Fibroblast of the conjunctiva (primary cell): ENCODE measurements at places on chromosomes 16 and 17.

DNA sequence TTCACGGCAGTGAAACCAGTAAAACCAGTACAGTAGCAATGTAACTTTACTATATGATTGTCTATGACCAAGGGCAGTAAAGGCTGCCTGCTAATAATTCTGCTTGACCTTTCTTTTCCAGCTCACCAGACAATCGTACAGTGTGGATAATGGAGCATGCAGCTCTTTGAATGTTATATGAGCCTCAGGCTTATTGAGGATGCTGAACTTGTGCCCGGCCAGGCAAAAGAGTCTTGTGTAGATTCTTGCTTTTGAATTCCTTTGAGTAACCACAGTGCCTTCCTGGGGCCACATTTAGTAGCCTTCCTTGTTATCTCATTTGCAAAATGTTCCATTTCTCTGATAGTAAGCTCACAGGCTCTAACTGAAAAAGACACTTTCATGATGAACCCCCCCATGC, 131.8 kb downstream of the CDH11 start:
- no peak for DNase-seq

GRCh38 chr17:65975878-65976277, 216.1 kb downstream of the CEP112 start:
- DNase-seq, result no peak

GRCh38 chr17:6940186-6940649, 55.6 kb upstream of the ALOX12 start:
- no peak for DNase-seq

GRCh38 chr17:71548540-71549190, 572.2 kb upstream of the SOX9 start:
- DNase-seq, result no peak

DNA sequence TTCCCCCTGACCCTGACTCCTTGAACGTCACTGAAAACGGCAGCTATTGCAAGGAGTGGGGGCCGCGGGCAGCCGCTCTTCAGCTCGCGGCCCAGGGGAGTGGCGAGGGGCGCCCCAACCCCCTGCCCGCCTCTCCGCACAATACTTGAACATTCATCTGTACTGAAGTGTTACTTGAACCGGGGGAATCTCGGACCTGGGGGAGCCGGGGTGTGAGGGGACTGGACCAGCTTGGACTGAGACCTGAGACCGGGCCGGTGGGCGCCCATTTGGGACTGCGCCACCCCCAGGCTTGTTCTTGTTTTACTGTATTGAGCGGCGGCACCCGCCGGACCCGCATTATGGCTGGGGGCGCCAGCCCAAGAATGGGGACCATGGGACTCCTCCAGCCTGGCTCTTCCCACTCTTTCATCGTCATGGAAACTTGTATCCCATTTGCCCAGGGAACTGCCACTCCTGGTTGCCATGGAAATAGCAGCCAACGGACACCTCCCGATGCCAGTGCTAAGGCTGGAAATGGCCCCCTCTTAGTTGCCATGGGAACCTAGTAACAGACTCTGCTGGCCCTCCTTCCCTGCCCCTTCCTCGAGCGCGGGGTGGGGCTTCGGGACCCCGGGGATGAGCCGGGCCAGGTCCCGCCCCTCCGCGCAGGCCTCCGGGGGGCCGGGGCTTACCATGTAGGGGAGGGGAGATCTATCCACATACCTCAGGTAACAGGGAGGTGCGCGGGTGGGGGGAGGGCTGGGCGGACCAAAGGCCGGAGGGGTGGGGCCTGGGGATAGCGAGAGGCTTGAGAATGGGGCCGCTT, 805 bp upstream of the ORAI3 start:
- peak; percentile 97 for DNase-seq

GRCh38 chr17:58809564-58809936, 53.9 kb downstream of the PPM1E start:
- no peak for DNase-seq

- DNase-seq, result no peak
These were observed 32.1 kb downstream of the CDK5RAP3 start for GRCh38 chr17:48002916-48003416.

DNA sequence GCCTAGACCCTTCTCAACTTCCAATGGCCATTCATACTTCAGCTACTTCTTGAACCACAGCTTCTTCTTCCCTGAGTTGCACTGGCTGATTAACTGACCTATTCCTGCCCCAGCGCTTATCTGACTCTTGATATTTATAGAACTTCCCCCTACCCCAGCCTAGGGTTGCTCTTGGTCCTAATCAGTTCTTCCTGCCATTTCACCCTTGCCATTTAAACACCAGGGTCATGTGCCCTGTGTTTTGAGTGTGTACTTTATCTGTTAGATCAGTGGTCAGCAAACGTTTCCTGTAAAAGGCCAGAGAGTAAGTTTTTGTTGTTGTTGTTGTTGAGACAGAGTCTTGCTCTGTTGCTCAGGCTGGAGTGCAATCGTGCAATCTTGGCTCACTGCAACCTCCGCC, 82.4 kb upstream of the COX10 start:
- no peak for DNase-seq

DNA sequence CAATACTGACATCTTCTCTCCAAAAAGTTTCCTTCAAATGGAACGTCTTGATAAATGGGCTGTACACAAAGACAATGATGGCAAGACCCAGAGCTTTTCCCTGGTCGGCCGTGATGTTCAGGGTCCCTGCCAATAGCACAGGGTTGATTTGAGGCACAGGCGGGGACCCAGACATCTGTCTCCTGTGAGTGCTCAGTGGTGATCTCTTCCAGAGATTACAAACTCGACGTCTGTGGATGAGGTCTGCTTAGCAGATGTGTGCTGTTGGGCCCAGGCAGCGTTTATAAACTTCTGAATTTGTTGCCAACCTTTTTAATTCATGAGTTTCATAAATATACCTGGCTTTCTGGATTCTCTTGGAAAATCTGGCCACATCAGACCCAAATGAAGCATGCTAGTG, 14.9 kb downstream of the CPPED1 start:
- DNase-seq, result no peak

GRCh38 chr16:51734220-51734619, 583.1 kb upstream of the SALL1 start:
- DNase-seq, result no peak

DNA sequence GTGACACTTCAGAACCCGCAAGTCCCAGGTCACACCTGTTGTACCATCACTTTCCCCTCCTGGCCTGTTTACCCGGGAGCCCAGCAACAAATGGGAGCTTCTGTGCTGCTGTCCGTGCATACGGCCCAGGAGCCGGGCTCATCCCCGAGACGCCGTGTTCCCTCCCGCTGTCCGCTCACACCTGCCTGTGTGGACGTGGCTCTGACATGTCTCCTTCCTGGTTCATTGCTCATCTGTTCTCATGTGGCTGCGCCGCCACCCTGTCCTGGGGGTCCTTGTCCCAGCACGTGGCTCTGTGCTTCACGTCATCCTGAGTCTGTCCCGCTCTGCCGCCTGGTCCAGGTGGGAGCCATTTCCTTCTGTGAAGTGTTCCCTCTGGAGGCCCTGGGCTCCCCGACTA, 37.9 kb downstream of the TBCD start:
- no peak for DNase-seq

- no peak for DNase-seq
These were observed 12.5 kb downstream of the CEP295NL start for GRCh38 chr17:78890498-78890897.

DNA sequence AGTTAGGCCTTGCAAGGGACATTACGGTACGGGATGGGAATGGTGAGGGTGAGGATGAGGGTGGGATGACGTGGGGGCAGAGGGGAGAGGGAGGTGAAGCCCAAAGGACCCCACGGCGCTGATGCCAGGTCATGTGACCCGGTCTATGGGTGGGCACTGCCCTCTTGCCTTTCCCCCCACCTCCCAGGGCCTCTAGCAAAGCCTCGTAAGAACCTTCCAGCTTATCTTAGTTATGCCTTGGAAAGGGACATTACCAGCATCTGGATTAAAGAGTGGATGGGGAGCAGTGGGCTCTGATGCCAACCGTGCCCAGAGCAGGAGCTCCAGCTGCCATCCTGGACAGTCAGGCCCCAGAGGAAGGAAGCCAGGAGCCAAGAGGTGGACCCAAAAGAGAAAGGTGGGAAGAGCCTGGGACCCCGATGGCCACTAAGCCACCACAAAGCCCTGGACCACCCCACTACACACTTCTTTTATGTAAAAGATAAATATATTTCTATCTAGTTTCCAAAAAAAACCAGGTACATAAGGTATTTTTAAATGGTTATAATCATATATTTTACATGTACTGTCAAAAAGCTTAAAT, 40.9 kb downstream of the TK2 start:
- no peak for DNase-seq

DNA sequence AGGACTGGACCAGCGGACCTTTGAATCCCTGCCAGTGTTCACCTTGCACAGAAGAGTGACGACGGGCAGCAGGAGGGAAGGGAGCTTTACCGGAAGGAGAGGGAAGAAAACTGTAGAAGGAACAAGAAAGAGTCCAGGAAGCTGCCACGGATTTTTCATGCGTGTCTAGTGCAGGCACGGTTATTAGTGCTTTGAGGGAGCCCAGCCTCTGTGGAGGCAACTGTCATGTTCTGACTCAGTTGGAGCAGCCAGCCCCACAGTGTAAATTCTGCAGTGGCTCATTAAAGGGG, 6.5 kb upstream of the HOXB13 start:
- no peak for DNase-seq

DNA sequence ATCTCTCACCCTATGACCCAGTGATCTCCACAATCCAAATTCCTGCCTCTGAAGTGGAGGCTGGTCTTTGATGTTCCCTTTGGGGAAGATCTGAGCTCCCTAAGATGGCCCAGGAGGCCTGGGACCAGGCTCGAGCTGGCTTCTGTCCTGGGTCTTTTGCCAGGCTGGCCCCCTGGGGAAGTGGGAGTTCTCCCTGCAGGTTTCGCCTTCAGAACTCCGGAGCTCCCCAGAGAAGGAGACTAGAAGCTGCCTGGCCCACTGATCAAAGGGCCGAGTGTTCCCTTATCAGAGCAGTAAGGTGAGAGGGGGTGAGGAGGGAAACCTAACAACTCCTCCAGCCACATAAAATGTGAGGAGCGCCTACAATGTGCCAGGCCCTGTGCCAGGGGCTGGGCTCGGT, 147.1 kb downstream of the IRF8 start:
- DNase-seq, result no peak

GRCh38 chr17:64009571-64010402, 10.6 kb downstream of the ICAM2 start:
- DNase-seq, result no peak

- no peak for DNase-seq
These were observed 5.9 kb upstream of the SLC13A2 start for GRCh38 chr17:28467456-28468025.

DNA sequence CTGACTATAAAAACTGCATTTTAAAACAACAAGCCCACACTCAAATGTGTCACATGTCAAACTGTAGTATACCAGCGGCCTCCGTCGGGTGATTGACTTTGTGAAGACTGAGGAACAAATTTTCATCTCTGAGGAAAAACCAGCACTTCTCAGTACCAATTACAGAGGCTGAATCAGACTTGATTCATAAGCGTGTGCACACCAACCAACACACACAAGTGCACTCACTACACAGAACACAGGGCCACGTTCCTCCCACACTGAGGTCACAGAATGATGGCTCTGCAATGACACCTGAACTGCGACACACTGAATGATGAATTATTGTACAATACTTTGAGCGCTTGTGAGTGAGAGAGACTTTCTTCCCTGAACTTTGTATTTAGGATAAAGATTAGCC, 29.6 kb downstream of the XPO6 start:
- no peak for DNase-seq

GRCh38 chr17:34527908-34528470, 51.4 kb upstream of the TMEM132E start:
- DNase-seq, result no peak

- no peak for DNase-seq
These were observed 15.4 kb upstream of the ERN1 start for GRCh38 chr17:64145375-64145750.

DNA sequence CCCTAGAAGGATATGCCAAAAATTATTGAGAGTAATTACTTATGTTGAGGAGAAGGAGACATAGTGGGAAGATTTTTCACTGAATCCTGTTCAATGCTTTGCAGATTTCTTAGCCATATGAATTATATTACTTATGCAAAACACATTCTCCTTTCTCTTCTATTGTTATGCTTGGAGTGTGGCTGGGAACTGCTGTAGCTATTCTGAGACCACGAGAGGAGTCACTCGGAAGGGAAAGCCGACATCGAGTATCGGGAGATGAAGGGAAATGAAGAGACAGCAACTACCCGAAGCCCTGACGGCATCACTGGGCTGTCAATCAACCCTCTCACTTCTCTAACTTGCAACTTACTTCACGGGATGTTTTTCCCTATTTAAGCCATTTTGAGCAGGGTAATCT, 39.6 kb downstream of the STX8 start:
- DNase-seq, result peak; percentile 33

- DNase-seq, result no peak
These were observed 101.7 kb upstream of the GPR139 start for GRCh38 chr16:20175358-20175757.

DNA sequence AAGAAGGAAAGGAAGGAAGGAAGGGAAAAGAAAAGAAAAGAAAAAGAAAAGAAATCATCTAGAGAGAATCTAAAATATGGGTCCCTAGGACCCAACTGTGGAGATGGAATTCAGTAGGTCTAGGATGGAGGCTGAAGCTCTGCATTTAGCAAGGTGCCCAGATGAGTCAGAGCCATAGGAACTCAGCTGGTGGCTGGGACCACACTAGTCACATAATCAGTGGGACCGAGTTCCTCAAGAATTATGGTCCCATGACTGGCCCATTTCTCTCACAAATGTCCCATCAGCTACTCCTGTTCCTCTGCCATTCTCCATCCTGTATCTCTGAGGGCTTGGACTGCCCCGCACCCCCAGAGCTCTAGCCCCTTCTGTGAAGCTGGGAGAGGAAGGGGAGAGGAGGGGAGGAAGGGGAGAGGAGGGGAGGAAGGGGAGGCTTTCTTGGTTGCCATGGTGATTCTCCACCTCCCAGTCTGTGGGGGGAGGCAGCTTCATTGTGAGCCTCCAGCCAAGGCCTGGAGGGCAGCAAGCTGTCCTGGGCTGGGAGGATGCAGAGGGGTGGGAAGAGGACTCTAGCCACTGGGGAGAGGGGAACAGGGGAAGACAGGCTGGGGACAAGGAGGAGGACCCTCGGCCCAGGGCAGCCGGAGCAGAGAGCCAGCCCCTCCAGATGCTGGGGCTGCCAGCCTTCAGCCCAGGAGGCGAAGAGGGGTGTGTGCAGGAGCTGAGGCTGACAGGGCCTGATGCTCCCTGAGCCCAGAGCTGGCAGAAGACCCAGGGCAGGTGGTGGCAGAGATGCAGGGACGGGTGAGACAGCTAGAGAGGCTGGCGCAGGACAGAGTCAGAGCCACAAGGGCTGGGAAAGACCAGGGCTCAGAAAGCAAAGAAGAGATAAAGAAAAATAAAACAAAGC, 37.8 kb upstream of the LHX1 start:
- DNase-seq, result no peak
